ENCODE measurements at places on chromosomes 1 and 21.

- no peak for DNase-seq
Measured at GRCh38 chr1:66526991-66527390, 7.0 kb upstream of the SGIP1 start.

GRCh38 chr1:230684146-230684545, 29.8 kb downstream of the AGT start:
- DNase-seq, result no peak

DNA sequence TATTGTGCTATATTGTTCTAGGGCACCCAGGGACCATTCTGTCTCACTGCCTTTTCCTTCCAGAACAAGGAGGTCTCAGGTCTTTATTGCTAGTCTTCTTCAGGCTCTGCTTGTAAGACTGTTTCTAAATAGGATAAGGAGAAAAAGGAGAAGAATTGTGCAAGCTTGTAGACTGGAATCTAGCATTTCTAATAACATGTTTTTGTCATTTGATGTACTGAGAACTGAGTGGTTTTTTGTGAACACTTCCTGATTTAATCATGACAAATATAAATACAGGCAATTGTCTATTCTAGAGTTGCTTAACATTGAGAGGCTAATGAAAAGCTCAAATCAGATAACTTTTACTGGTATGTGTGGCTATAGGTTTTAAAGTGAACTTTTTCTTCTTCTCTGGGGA, 77.6 kb downstream of the CLIC4 start:
- DNase-seq, result no peak

DNA sequence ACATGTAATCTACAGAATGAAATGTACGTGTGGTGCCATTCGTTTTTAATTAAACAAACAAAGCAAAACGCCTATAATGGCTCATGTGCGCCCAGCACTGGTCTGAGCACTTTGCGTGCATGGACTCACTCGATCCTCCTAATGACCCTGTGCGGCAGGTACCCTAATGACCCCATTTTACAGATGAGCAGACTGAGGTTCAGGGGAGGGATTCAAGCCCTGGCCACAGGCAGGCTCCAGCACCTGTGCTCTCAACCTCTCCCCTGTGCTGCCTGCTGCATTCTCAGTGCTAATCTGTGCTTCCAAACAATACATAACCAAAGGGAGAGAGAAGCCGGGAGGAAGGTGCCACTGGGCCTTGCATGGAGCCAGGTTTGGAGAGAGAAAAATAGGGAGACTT, 124.2 kb upstream of the ZBTB40 start:
- no peak for DNase-seq

DNA sequence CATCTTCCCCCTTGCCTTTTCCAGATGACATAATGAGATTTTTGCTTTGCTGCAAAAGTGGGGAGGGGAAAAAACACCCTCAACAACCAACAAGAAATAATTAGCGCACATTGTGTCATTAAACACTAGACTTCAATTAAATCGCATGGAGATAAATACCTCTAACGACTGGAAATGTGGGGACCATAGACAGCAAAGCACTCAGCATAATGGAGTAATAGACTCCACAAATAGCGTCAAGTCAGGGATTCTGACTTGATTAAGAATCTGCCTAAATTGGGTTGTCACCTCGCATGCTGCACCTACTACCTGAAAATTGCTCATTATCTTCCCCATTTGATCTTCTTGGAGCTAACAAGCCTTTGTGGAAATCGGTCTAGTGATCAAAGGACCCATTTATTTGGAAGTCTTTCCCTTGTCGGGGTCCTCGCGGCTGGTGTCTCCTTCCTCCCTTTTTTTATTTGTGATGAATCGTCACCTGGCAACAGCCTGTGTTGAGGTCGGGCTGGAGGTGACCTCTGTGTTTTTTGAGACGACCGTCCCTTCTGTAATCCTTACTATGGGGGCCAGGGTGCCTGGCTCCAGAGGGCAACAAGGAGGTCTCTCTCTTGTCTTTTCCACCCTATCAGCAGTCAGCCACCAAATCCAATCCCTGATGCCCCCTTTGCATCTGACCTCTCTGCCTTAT, 75.3 kb upstream of the IGSF21 start:
- no peak for DNase-seq

GRCh38 chr1:165508291-165508690, 35.5 kb upstream of the LRRC52 start:
- DNase-seq, result no peak

- DNase-seq, result no peak
Measured at GRCh38 chr1:177794376-177794991, 175.4 kb downstream of the SEC16B start.

DNA sequence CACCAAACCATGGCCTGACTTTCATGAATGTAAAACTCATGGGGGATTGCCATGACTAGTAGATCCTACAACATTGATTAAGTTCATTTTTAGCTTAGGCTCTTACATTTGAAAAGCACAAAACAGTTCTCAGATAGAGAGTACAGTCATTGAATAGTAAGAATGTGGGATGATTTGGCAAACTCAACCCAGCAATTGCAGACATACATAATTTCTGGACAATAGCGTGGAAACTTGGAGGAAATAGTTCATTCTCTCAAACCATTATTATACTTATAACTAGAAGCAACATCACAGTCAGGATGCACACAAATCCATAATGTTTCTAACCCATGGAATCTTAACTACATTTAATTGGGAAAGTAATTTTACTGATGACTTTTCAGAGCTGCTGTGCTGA, 598.2 kb downstream of the LMO4 start:
- DNase-seq, result no peak

- DNase-seq, result peak; percentile 38
Measured at GRCh38 chr1:99170516-99170915, 93.8 kb upstream of the PLPPR4 start.
